ENCODE measurements at places on chromosomes 4 and X.

DNA sequence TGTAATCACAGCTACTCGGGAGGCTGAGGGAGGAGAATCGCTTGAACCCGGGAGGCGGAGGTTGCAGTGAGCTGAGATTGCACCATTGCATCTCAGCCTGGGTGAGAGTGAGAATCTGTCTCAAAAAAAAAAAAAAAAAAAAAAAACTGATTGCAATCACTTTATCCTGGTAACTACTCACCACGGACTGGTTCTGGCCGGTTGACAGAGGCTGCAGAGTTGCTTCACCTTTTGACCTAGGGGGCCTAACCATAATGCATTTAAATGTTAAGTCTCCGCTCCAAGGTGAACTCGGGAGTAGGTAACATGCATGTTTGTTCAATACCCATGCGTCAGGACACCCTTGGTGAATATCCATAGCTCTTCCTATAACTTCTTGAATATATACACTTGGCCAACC, 1.8 kb downstream of the PPP2R3B start:
- DNase-seq, result no peak

- no peak for DNase-seq
Observed at GRCh38 chrX:31136144-31136611, 64.3 kb upstream of the FTHL17 start.

DNA sequence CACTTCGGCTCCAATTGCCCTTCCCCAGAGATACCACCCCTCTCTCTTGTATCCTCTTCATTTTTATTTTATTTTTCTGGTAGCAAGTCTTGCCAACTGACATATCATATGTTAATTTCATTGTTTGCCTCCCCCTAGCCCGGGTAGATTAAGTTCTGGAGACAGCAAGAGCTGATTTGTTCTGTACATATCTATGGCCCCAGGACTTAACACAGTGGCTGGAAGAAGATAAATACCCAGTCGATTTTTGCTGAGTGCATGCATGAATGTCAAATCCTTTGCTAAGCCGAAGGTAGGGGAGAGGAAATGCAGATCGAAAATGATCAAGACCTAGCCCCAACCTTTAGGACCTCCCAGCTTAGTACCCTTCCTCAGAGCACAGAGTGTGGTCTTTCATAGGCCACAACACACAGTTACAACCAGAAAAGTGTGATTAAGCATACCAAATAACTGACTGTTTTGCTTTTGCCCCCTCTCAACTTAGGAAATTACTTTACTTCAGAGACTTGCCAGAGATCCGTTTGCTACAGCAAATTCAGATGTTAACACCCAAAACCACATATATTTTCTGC, 58.7 kb upstream of the KLF3 start:
- no peak for DNase-seq

GRCh38 chr4:39978378-39978775, 666 bp upstream of the PDS5A start:
- no peak for DNase-seq

DNA sequence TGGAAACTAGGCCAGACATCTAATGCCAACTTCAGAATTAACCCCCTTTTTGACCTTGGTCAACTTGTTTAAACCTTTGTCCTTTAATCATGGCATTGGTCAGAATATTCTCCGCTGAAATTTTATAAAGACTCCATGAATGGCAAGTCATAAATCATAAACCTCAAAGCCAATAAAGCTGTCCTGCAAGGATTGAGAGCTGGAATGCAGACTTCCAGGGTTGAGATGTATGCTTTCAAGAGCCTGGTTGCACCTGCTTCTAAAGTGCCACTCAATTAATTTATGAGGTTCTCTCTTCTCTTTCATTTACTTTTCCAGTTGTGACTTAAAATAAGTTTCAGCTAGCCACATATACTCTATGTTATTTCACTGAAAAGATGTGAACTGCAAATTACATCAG, 136.2 kb upstream of the HCCS start:
- DNase-seq, result no peak

DNA sequence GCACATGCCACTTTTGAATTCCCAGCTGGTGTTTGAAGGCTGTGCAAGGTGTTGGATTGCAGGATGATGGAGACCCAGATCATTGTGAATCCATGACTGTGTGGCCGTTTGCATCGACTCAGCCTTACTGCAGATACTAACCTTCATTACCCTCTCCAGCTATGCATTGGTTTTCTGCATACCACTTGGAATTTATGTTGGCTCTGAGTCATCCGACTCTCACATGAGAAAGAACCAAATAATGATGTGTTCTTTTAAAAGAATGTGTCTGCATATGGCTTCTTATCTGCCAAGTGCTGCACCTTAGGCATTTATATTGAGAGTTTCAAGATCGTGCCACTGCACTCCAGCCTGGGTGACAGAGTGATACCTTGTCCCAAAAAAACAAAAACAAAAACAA, 106.7 kb upstream of the PRKX start:
- DNase-seq, result no peak

DNA sequence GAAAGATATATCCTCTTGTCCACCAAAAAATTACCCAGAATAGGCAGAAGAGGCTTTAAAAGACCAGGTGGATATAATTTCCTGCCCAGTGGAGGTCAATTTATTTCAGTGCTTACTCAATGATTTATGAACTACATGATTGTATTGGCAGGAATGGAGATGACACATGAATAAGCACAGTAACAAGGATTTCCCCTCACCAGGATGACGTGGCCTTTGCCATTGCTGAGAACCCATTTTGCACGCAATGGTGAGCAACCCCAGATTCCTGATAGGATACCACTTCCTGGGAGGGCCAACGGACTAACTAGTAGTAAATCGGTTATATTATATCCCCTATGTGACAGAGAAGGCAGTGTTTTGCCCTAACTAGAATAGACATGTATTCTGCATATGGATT, 11.6 kb upstream of the TTC29 start:
- DNase-seq, result peak; percentile 70

DNA sequence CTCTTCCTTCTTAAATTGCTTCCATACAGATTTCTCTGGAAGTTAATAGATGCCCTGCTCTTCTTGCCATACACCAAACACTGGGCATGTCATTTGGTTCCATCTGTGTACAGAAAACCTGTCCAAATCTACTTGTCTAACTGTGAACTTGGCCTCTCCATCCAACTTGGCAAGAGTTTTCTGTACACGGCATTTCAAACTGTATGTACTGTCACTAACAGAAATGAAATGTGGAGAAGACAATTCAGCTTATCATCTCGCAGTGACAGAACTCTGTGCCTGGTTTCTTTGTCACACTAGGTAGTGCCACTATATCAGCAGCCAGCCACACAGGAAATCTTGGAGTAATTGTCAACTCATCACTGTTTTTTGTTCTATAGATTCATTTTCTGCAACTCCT, 58.2 kb downstream of the CXXC4 start:
- no peak for DNase-seq

DNA sequence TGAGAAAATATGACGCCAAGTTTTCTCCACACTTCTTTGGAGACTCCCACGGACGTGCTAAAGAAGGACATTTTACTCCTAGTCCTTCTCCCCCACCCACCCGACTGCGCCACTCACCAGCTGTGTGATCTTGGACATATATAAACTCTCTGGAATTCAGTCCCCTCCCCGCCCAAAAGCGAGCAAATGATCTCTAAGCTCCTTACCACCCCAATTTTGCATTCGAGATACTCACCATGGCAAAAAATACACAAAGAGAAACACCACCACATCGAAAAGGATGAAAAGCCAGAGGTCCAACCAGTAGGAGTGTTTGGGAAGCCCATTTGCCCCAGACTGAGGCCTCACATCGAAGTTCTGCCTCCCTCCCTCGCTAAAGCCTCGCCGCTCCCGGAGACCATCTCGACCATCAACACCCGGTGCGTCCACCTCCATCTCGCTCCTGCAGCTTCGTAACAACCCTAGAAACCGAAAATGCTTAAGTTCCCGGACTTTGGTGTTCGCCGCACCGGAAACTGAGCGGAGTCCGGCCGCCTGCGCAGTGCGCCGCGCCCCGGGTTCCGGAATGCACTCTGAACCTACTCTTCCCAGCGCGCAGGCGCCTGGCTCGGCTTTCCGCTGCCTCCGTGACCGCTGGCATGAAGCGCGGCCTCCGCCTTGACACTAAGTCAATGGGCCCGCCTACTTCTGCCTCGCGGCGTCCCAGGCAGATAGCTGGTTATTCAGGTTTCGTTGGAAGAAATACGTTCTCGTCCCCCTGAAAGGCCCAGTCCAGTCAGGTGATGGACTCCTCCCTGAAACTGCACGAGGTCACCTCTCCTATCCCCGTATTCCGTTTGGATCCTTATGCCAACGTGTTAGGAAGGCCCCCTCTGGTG, 21.6 kb downstream of the FABP2 start:
- peak; percentile 95 for DNase-seq

DNA sequence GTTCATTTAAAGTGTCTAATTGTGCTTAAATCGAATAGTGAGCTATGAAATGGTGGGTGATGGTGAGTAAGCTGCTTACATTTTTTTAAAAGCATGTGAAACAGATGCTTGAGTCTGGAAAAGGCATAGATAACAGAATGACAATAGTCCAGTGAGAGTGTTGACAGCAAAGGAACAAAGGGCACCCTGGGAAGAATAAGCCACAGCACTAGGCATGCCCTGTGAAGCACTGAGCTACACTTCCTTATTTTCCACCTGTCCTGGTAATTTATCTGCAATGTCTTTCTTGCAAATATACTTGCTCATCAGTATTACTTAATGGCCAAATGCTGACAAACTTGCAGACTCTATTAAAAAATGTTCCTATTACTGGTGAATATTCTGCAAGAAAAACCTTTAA, 168.7 kb downstream of the PRDM5 start:
- DNase-seq, result peak; percentile 74

GRCh38 chr4:134382478-134383227, 181.1 kb upstream of the PABPC4L start:
- DNase-seq, result peak; percentile 22

DNA sequence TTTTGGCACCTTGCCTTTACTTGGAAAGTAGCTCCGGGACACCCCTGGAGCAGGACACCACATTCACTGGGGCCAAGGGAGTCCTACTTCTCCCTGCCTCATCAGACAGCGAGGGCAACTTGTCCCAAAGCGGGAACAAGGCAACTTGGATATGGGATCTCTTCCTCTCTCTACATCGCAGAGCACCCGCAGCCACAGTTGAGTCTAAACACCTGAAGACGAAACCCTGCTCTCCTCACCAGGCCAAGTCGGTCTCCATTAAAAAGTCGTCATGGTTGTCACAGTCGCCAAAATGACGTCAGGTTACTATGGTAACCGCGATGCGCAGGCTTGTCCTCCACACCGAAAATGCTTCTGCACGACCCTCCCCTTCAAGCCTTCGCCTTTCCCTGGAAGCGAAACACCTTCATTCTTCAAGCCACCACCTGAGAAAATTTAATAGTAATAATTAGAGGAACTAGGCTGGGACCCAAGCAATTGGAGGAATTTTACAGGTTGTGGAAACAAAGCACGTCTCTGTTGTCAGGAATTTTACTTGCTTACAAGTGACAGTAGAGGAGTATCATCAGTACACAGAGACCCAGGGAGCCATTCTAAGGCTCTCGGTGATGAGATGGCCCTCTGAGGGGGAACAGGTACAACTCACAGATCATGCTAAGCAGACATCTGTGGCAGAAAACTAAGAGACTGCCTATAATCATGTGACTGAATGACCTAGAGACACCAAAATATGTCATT, 30.5 kb upstream of the TCEAL4 start:
- DNase-seq, result peak; percentile 94

DNA sequence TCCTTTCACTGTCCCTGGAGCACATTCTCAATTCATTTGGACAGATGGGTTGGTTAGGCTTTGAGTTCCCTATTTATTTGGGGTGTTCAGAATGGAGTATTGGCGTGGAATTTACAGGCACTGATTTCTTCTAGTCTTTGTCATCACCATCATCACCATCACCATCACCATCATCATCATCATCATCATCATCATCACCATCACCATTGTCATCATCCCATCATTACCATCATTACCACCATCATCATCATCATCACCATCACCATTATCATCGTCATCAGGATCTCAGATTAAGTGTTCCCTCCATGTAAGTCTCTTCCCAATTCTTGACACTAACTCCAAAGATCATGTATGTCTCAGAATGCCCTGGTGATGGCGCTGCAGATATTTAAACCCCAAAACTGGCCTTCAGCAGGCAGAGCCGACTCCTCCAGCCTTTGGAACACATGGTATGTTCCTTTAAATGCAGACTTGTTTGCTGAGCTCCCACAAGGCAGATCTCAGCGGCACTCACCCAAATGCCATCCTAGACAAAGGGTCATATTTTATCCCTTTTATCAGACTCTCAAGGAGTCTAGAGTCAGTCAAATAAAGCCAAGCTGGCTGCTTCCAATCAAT, 19.8 kb upstream of the FAM9A start:
- peak; percentile 12 for DNase-seq

DNA sequence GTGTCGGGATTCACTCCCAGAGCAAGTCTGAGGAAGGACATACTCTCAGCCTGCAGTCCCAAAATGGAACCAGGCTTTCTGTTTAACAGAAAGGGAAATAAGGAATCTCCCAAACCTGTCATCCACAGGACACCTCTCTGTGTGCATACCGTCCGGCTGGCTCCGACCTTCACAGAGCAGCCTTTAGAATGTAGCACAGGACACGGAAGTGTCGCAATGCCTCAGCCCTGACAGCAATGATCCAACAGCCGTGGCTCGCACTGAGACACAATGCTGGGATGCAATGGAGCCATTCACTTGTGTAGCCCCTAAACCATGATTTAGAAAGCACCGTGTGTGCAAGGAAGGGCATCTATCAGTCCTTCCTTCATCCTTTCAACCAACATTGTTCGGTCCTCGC, 15.5 kb upstream of the HELT start:
- DNase-seq, result no peak

- DNase-seq, result no peak
Observed at GRCh38 chrX:4397471-4397870, 684.0 kb upstream of the PRKX start.

GRCh38 chrX:66020631-66021334, 19.1 kb downstream of the VSIG4 start:
- DNase-seq, result no peak

GRCh38 chr4:40190880-40191815, 5.7 kb upstream of the RHOH start:
- no peak for DNase-seq

DNA sequence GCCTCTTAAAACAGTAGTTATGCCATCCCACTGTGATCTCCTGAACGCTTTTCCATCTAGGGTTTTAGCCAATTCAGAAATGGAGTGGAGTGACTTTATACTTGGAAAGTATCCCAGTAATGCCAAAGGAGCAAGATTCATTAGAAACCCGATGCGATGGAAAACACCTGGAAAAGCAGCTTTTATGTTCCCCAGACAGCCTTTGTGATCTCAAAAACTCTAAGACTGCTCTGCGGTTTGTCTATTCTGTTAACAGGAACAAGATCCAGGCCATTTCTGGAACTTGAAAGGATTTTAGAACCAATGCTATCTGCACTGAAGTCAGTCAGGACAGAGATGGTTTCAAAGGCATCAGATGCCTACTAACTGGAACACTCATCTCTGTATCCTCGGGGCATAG, 145.1 kb downstream of the APBB2 start:
- peak; percentile 51 for DNase-seq

- no peak for DNase-seq
Observed at GRCh38 chr4:142354794-142355420, 491.2 kb downstream of the INPP4B start.

DNA sequence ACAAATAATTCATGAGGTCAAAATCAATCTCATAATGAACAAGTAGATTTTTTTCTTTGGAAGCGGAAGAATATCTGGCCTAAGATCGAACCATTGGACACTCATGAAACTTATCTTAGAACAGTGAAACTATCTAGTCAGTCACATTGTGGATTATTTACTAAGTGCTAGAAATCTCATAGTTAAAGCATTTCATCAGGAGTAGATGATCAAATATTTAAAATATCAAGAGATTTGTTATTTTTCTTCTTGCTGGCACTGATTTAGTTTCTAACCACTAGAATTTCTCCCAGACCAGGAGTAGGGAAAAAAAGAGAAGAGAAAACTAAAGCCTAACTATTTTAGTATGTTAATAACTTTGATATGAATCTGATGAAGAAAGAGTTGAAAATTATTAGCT, 105.5 kb downstream of the SHROOM3 start:
- no peak for DNase-seq

Measured in eye (tissue), 1 donor.